NCI-H1694 (cell line): ENCODE measurements at places on chromosomes 4 and X.

GRCh38 chr4:62487016-62487415 is 1286.9 kb downstream of the ADGRL3 start:
- no peak for DNase-seq

DNA sequence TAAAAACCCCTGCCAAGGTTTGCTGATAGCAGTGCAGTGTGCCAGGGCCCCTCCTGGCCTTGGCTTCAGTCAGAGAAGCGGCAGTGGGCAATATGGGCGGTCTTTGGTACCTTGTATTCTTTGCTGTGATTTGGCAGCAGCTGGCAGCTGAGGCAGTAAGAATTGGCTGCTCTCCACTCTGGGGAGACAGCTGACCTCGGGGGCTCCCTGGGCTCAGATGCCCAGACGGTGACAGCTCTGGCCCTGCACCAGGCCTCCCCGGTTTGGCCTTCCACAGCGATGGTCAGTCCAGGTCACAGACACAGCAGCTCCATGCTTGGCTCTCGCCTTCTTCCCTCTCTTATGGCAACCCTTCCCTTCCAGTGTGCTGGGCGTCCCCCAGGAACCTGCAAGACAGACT is 330.9 kb downstream of the BCOR start:
- no peak for DNase-seq

DNA sequence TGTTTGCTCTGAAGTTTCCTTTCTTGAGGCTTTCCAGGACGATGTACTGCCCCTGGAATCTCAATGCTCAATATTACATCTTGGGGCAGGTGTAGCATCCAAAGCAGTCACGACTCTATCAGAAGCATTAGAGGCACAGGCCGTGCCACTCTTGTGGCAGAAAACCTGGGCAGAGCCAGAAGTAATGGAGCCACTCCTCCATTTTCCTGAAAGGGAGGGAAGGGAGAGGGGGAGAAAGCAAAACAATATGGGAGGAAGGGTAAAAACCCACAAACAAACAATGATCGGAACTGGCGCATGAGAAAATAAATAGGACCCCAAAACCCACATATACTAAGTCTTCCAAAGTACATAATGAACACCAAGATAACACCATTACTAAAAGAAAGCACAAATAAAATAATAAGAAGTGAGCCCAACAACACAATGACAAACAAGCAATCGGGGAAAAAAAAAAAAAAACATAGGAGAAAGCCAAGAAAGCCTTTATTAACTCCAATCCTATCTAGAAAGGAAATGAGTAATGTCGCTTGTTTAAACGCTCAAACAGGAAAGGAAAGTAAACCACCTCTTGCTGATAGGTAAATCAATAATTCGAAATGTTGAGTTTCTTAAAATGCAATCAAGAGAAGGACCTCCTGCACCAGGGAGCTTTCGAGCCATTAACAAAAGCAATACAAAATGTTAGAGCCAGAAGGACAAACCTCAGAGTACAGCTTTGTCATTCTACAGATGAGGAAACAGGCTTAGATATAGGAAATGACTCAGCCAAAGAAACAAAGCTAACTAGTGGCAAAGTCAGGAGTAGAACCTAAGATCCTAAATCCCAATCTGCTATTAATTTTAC is 117.4 kb downstream of the ATRX start:
- no peak for DNase-seq

- DNase-seq = no peak
Observed at GRCh38 chrX:145715641-145716138, 101.9 kb upstream of the SLITRK2 start.

- no peak for DNase-seq
Observed at GRCh38 chr4:52903273-52903672, 41.2 kb downstream of the RASL11B start.
